ENCODE measurements at places on chromosomes 7 and 10. TPM values are rescaled to one million over a fixed set of nuclear protein-coding genes. Genes with fewer than 3 reads are reported as not detected.

NPC1L1 gene
- not detected for total RNA-seq

- no peak overlapping the region for H3K27ac ChIP-seq
- no peaks in the 10 kb centered on the region for H3K36me3 ChIP-seq
- peaks cover 51% of the 10 kb centered on the region for H3K27me3 ChIP-seq
- peaks cover 41% of the 10 kb centered on the region for H3K4me1 ChIP-seq
- no peak for DNase-seq
Measured at GRCh38 chr7:138979226-138979979, 1.8 kb downstream of the KIAA1549 start.

- no peak for DNase-seq
- no peaks in the 10 kb centered on the region for H3K36me3 ChIP-seq
- no peak overlapping the region for H3K27ac ChIP-seq
- H3K4me1 ChIP-seq = no peaks in the 10 kb centered on the region
- H3K27me3 ChIP-seq = no peaks in the 10 kb centered on the region
Measured at GRCh38 chr10:45179691-45180090, 135.7 kb downstream of the OR13A1 start.

- H3K36me3 ChIP-seq = no peaks in the 10 kb centered on the region
- DNase-seq = no peak
- no peaks in the 10 kb centered on the region for H3K4me1 ChIP-seq
- H3K27ac ChIP-seq = no peak overlapping the region
- no peaks in the 10 kb centered on the region for H3K27me3 ChIP-seq
- no peak overlapping the region for H3K4me3 ChIP-seq
Measured at GRCh38 chr7:420142-421093, 99.2 kb downstream of the PDGFA start.

GRCh38 chr7:380711-381210 lies 90.8 kb downstream of the FOXL3 start:
- peaks cover 22% of the 10 kb centered on the region for H3K27me3 ChIP-seq
- H3K36me3 ChIP-seq = no peaks in the 10 kb centered on the region
- no peak overlapping the region for H3K4me3 ChIP-seq
- DNase-seq = peak; percentile 42
- peaks cover 11% of the 10 kb centered on the region for H3K4me1 ChIP-seq

GRCh38 chr7:129908181-129908580 lies 44.6 kb downstream of the UBE2H start:
- DNase-seq = no peak
- peaks cover 26% of the 10 kb centered on the region for H3K4me1 ChIP-seq
- no peaks in the 10 kb centered on the region for H3K27me3 ChIP-seq
- H3K4me3 ChIP-seq = no peak overlapping the region
- peak overlapping the region; percentile 36 for H3K27ac ChIP-seq

- DNase-seq = peak; percentile 17
- peak overlapping the region; percentile 84 for H3K4me3 ChIP-seq
- no peaks in the 10 kb centered on the region for H3K36me3 ChIP-seq
- peaks cover 26% of the 10 kb centered on the region for H3K4me1 ChIP-seq
Measured at GRCh38 chr10:102505462-102506115, 1.8 kb downstream of the SUFU start.

DNA sequence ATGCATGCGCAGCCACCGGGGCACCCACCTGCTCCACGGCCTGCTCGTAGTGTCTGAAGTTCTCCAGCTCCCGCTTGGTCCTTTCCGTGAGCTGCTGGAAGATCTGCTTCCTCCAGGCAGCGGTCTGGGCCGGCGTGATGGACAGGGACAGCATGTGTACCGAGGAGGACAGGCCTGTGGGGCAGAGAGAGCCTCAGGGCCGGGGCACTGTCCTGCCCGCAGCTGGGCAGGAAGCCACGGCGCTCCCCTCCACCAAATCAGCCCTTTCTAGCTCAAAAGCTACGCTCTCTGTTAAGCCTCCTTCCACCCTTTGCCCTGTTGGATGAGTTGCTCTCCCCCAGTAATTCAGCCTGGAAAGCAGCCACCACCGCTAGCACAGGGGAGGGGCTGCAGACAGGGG lies 19.2 kb downstream of the TECPR1 start:
- no peaks in the 10 kb centered on the region for H3K27me3 ChIP-seq
- no peak for DNase-seq
- no peak overlapping the region for H3K4me3 ChIP-seq
- no peak overlapping the region for H3K27ac ChIP-seq
- H3K36me3 ChIP-seq = no peaks in the 10 kb centered on the region
- no peaks in the 10 kb centered on the region for H3K4me1 ChIP-seq

- no peaks in the 10 kb centered on the region for H3K27me3 ChIP-seq
- H3K27ac ChIP-seq = no peak overlapping the region
- no peak overlapping the region for H3K4me3 ChIP-seq
- no peaks in the 10 kb centered on the region for H3K4me1 ChIP-seq
- no peak for DNase-seq
Measured at GRCh38 chr7:30717181-30717580, 34.8 kb upstream of the INMT start.

- H3K4me3 ChIP-seq = no peak overlapping the region
- H3K27ac ChIP-seq = peak overlapping the region; percentile 69
- H3K27me3 ChIP-seq = no peaks in the 10 kb centered on the region
- H3K36me3 ChIP-seq = no peaks in the 10 kb centered on the region
- peaks cover 34% of the 10 kb centered on the region for H3K4me1 ChIP-seq
- DNase-seq = peak; percentile 29
Measured at GRCh38 chr7:7177044-7177517, 5.3 kb upstream of the C1GALT1 start.

DNA sequence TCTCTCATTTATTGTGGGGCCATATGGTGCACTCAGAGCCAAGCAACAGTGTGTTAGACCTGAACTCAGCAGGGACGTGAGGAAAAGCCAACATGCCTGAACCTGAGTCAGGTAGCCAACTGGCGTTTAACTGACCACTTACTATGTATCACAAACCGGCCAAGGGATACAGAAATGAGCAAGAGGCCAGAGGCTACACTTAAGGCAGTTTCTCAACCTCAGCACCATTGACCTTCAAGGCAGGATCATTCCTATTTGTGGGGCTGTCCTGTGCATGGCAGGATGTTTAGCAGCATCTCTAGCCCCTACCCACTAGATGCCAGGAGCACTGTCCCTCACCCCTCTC lies 103.5 kb upstream of the NANOS1 start:
- H3K27ac ChIP-seq = no peak overlapping the region
- DNase-seq = no peak
- no peak overlapping the region for H3K4me3 ChIP-seq
- H3K4me1 ChIP-seq = no peaks in the 10 kb centered on the region
- no peaks in the 10 kb centered on the region for H3K27me3 ChIP-seq
- H3K36me3 ChIP-seq = no peaks in the 10 kb centered on the region

- H3K27me3 ChIP-seq = peaks cover 21% of the 10 kb centered on the region
- DNase-seq = no peak
- peak overlapping the region; percentile 70 for H3K4me3 ChIP-seq
Measured at GRCh38 chr7:87935384-87935706, 1.3 kb downstream of the ADAM22 start.

DNA sequence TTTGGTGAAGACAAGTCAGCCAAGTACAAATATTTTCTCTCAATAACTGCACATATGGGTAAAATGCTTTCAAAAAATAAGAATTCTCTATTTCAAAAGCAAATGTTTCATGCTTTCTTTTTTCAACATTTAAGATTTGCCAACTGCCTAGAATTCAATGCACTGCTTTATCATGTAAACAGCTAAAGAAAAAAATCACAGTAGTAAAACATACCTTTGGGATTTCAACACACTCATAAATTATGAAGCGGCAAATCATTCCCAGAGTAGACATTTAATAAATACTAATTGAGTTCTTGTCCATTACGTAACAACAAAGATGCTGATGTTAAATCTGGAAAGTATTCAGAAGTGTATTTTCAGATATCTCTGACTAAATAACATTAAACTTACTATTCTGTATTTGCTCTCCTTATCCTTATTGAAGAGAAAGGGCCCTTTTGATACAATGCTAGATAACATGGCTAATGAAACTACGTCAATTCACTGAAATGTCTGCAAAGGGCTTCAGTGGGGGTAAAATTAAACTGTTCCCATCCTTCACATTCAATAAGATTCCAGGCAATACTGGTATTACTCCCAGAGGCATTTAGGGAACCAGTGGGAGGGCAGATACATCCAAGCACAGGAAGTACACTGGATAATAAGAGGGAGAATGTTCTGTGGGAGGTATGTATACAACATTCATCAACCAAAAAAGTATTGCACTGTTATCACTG lies 13.9 kb downstream of the NAPEPLD start:
- H3K36me3 ChIP-seq = no peaks in the 10 kb centered on the region
- H3K4me1 ChIP-seq = no peaks in the 10 kb centered on the region
- H3K27ac ChIP-seq = no peak overlapping the region
- no peak overlapping the region for H3K4me3 ChIP-seq

XPNPEP1 gene
- 94.8 TPM for total RNA-seq
